ENCODE measurements at places on chromosomes 13 and 19.

- no peak for DNase-seq
Observed at GRCh38 chr19:40313229-40313983, 28.3 kb upstream of the AKT2 start.

- DNase-seq: no peak
Observed at GRCh38 chr19:995051-995827, 5.0 kb upstream of the GRIN3B start.

DNA sequence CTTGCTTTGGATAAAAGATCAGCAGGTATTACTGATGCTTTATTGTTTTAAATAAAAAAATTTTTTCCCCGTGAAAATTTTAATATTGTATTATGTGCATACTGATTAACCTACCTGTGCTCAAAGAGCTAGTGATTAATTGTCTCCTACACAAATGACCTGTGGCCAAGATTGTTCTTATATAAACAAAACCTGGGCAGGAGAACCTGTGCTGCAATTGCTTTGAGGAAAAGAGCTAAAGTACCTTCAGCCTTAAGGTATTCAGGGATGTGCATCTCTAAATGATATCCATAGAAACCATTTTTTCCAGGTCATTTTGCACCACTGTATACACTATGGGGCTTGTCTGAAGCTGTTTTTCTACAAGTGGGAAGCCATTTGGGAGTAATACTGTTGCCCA, 1.2 kb downstream of the FRY start:
- no peak for DNase-seq

DNA sequence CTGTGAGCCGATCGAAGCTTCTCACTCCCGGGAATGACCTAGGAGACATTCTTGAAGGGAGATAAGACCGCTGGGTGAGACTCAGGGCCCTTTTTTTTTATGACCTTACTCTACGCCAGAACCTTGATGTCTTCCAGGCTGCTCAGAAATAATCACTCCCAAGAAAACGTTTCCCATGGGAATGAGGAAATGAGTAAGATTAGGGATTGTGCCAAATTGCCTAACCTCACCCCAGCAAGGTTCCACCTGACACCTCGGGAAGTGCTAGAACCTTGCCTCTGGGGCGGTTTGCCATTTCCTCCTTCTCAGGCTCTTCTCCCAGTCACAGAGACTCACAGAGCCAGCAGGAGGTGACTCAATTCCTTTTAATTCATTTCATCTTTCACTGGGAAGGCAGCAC, 2.3 kb downstream of the SLC46A3 start:
- DNase-seq: peak; percentile 85

- no peak for DNase-seq
Observed at GRCh38 chr13:52047463-52047862, 23.0 kb downstream of the UTP14C start.

GRCh38 chr19:12834976-12835757, 788 bp upstream of the RTBDN start:
- DNase-seq: no peak

GRCh38 chr13:101309014-101309619, 107.2 kb downstream of the NALCN start:
- no peak for DNase-seq

GRCh38 chr19:6056801-6057650, 53.3 kb downstream of the RFX2 start:
- peak; percentile 94 for DNase-seq

GRCh38 chr19:821231-821824, 427 bp downstream of the PLPPR3 start:
- no peak for DNase-seq

- DNase-seq: peak; percentile 88
Observed at GRCh38 chr19:13068085-13068846, 34.4 kb downstream of the LYL1 start.

DNA sequence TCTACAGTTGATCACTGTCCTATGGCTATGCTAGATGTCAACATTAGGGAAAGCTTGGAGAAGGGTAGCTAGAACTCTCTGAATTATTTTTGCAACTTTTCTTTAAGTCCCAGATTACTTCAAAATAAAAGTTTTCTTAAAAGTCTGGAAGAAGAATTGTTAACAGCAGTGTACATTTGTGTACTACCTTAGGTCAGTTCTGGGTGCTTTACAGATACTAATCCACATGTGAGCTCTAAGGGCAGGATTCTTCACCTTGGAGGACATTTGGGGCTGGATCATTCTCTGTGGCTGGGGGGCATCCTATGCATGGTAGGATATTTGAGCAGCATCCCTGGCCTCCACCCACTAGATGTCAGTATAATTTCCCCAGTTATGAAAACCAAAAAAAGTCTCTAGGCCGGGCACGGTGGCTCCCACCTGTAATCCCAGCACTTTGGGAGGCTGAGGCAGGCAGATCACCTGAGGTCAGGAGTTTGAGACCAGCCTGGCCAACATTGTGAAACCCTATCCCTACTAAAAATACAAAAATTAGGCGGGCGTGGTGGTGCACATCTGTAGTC, 2.8 kb downstream of the BRME1 start:
- no peak for DNase-seq
